Stimulated activated CD4-positive, alpha-beta T cell treated with anti-CD3 and anti-CD28 coated beads, Interleukin-4, amount 100 ng/mL, for 24 hours (primary cell): ENCODE measurements at places on chromosomes 7 and 10.

DNA sequence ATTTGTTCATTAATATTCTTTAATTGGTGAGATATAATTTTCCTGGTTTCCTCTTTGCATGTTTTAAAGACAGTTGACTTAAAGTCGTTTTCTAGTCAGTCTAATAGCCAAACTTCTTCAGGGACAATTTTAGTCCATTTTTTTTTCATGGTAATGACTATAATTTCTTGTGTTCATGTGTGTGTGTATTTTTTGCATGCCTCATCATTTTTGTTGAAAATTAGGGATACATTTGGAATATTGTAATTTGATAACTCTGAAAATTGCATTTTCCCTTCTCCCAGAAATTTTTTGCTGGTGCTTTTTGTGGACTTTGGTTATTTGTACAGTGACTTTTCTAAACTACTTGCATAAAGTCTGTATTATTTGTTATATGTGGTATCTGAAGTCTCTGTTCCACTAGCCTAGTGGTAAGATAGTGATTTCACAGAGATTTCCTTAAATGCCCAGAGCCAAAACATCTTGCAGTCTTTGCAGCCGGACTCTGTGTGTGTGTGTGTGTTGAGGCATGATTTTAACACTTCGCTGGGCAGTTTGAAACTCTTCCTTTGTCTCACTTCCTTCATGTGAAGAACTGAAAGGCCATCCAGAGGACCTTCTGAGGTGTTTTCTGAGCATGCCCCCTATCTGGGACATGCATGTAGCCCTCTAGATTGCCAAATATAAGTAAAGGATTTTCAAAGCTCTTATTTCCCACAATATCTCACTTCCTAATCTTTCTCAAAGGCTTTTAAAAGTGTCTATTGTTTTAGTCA, 40.9 kb upstream of the ZNF365 start:
- DNase-seq: no peak

DNA sequence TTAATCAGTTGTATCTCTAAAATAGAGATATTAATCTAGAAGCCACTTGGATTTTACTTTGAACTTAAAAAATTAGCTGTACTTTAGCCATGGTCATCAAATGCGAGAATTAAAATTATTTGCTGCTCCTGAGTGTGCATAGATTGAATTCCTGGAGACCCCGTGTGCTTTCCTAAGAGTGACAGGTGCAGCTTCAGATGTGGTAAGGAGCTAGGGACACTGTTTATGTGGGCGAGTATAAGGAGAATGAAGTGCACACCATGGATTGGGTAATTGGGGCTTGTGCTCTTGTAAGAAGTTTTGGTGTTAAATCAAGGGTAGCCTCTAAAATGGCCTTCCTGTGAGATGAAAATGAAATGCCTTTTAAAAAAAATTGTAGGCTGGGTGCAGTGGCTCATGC, 9.8 kb downstream of the PLCE1 start:
- no peak for DNase-seq

DNA sequence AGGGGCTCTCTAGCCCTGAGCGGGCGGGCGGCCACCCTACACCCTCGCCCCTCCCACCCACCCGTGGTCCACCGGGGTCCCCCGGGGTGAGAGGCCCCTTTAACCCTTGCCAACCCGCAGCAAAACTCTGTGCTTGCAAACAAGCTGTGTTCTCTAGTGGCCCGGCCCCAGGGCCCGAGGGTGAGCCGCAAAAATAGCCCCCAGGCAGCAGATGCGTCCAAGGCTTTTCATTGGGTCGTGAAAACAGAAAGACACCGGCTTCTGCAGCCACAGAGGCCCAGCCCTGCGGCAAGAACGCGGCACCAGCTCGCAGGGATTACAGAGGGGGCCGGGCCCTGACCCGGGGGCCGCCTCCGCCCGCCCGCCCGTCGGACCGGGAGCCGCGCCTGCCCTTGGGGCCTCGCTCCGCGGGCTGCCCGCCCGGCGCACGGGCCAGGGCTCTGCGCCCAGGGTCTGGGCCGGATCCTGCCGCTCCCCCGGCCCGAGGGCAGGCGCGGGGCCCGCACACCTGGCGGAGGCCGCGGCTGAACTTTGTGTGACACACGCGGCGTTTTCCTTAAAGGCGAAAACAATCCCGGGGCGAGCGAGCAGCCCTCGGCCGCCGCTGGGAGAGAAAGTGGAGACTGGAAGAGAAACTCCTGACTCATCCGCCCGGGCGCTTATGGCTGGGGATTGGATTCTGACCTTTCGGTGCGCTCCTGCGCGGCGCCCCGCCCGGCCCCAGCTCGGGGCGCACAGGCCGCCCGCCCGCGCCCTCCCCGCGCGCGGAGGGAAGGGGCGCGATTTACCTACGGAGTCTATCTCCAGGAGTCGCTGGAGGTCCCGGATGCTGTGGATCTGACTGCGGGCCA, 2.8 kb downstream of the PDGFA start:
- peak; percentile 33 for DNase-seq

DNA sequence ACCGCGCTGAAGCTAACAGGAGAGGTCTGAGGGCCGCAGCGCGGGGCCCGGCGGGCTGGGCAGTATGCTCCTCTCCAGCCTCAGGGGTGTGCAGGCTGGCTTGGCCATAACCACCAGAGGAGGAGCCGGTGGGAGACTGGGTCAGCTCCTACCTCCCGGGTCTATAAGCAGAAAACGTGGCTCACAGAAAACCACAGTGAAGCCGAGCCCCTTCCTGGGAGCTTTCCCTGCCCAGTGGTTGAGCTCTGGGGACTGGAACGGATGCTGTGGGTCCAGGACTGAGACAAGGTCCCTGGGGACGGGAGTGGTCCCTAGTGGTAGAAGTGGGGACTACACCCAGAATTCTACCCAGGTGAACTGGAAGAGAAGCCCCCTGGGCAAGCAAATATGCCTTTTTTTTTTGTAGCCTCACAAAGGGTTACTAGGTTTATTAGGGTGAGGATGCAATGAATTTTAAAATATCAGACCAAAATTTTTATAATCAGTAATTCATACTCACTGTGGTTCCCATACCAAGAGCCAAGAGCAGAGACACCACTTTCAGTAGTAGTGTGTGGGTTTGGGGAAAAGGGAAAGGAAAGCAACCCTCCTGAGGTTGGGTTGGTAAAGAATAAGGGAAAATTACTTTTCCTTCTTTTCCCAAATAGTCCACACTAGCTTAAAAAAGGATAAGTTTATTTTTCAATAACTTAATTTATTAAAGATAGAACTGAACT, 67.9 kb upstream of the PRKCQ start:
- peak; percentile 81 for DNase-seq

GRCh38 chr7:47380325-47381133, 201.4 kb downstream of the TNS3 start:
- no peak for DNase-seq

GRCh38 chr7:141649865-141650634, 51.9 kb downstream of the DENND11 start:
- DNase-seq: peak; percentile 24

DNA sequence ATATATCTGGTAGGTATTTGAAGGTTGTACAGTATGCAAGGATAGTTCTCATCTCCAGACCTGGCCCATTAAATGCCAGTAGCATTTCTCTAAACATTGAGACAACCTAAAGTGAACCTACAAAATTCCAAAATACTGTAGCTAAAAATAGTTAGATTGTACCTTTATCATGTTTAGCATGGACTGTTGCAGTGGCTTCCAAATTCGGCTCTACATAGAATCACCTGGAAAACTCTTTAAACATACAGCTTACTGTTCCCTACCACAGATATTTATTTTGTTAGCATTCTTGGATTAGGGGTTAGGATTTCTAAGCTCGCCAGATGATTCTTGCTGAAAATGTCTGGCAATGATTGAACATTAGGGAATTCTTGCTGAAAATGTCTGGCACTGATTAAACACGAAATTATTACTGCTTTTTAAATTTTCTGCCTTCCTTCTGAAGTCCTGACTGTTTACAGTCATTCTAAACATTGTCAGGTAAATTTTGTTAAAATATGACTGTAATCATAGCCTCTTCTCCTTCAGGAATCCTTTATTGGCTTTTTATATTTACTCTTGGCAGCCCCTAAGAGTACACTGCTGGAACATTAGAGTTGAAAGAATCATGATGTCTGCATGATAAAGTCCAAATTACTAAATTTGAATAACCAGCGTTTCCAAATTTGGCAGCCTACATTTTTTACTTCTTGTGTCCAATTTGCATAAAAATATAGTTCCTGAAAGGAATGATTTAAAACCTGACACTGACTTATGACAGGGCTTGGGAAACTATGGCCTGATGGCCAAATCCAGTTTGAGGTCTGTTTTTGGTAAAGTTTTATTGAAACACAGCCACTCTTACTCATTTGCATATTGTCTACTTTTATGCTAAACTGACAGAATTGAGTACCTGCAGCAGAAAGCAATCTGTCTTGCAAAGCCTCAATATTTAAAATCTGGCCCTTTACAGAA, 40.3 kb downstream of the SHOC2 start:
- no peak for DNase-seq

DNA sequence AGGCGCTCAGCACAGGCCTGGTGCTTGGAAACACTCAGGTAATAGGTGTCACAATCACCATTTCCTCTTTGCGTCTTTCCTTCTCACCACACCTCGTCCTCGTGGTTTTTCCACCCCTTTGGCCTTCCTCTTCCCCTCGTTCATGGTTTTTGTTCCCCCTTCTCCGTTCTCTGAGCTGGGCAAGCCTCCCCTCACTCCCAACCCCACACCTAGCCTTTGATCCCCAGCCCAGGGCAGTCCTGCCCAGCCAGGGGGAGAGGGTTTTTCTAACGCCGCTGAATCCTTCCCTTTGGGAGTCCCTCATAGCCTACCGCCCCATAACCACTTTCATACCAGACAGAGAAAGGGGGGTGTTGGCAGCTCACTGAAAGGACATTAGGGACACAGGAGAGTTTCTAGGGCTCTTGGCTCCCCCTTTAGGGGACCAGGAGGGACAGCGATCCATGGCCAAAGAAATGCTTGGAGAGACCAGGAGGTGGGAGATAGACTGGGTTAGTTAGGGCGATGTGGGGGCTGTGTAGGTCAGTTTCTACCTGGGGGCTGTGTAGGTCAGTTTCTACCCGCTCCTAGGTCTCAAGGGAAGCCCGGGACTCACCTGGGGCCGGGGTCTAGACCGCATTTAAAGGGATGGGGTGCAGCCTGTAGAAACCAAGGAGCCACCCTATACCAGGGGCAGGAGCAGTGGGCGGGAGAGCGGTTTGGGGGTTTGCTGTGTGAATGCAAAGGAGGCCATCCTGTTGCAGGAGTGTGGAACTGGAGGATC, 1.4 kb downstream of the EPHB4 start:
- no peak for DNase-seq

- DNase-seq: no peak
Observed at GRCh38 chr7:71682181-71682580, 550.2 kb downstream of the GALNT17 start.

GRCh38 chr10:85458324-85458723, 908.3 kb downstream of the GRID1 start:
- DNase-seq: no peak

GRCh38 chr7:151250181-151251132, 2.0 kb upstream of the SMARCD3 start:
- no peak for DNase-seq

DNA sequence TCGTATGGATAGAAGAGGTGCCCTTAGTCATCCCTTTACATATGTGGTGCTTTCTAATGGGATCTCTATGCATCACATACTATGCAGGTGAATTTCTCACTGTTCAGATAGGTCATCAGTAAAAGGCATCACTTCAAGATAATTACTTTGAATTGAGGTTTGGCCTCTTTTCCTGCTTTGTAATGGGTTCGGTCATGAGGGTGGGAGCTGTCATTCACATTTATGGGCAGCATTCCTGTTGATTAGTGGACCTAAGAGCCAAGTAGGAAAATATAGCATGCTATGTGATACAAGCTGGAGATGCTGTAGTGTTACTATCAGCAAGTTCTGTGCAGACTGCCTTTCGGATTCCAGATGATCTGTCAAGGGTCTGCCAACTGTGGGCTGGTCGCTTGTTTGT, 156.3 kb downstream of the LCOR start:
- no peak for DNase-seq

GRCh38 chr10:11095374-11095801, 77.7 kb downstream of the CELF2 start:
- DNase-seq: no peak

DNA sequence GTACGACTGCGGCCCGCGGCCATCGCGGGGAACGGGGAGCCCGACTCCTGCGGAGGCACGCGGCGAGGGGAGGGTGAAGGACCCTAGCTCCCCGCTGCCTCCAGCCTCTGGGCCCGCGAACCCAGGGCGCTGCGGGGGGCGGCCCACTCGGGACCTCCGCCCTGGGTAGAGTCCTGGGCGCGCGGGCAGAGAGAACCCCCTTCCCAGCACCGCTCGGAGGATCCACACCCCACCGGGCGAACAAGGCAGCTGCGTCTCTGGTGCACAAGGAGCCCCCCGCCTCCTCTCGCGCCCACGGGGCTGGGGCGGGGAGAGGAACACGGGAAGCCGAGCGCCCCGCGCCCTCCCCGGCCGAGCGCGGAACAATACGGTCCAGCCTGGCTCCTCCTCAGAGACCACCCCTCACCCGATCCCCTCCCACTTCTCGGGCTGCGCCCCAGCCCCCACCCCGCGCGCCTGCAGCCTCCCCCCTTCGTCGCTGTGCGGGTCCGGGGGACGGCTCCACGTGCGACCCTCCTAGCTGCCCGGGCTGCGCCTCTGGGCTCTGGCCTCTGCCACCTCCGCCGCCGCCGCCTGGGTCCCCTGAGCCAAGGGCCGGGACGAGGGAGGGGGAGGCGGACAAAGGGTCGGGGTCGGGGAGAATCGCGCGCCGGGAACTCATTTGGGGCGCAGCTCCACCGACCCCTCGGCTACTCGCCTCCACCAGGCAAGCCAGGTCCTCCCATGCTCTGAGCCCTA, at the start of gene WDR86:
Gene WDR86, minus strand, starts transcription at position 372 of the 738 bp plus-strand sequence. CDS start 449 bp downstream, outside the sequence.
- DNase-seq: no peak

- DNase-seq: no peak
Observed at GRCh38 chr7:43198599-43199090, 86.2 kb downstream of the HECW1 start.

GRCh38 chr10:90998733-90999511, 78.0 kb upstream of the ANKRD1 start:
- no peak for DNase-seq

DNA sequence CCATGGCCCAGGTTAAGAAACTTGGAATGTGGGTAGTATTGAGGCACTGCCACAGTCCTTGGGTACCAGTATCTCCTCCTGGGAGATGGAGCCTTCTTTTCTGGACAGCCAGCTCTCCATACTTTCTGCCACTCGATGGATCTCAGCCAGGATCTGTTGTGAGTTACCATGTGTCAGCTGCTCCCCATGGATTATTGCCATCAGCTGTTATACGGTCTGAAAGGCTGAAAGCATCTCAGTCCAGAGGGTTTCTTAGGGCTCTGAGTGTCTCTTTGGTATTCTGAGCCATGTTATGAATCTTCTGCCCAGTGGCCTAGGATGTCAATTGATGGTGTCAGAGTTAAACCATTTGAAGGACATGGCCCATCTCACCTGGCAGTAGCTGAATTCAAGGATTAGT, 197.5 kb downstream of the C7orf25 start:
- DNase-seq: no peak

DNA sequence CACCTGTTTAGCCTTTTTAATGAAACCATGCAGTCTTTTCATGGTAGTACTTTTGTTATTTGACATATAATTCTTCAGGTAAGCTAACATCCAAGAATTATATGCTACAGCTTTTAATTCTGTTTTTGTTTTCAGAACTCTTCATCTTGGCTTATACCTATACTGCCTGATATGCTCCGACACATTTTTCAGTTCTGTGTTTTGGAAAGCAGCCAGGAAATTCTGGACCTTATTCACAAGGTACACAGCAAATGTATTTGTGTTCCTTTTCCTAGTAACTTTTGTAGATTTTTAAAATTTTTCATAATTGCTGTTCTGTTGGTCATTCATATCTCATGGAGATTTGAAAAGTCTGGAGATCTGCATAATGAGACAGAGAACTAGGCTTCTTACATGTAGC, 56.7 kb downstream of the BTAF1 start:
- DNase-seq: no peak
